ENCODE measurements at places on chromosomes 1 and 21. TPM values are rescaled to one million over a fixed set of nuclear protein-coding genes. Genes with fewer than 3 reads are reported as not detected.

- no peaks in the 10 kb centered on the region for H3K4me1 ChIP-seq
- no peak overlapping the region for H3K4me3 ChIP-seq
- H3K27me3 ChIP-seq: no peaks in the 10 kb centered on the region
- no peaks in the 10 kb centered on the region for H3K36me3 ChIP-seq
- H3K27ac ChIP-seq: no peak overlapping the region
Observed at GRCh38 chr1:98288494-98288893, 367.7 kb upstream of the DPYD start.

- DNase-seq: no peak
- no peak overlapping the region for H3K4me3 ChIP-seq
- peaks cover 4% of the 10 kb centered on the region for H3K36me3 ChIP-seq
- no peaks in the 10 kb centered on the region for H3K4me1 ChIP-seq
- H3K27me3 ChIP-seq: no peaks in the 10 kb centered on the region
- no peak overlapping the region for H3K27ac ChIP-seq
Observed at GRCh38 chr1:231561647-231562383, 33.3 kb downstream of the TSNAX start.

DNA sequence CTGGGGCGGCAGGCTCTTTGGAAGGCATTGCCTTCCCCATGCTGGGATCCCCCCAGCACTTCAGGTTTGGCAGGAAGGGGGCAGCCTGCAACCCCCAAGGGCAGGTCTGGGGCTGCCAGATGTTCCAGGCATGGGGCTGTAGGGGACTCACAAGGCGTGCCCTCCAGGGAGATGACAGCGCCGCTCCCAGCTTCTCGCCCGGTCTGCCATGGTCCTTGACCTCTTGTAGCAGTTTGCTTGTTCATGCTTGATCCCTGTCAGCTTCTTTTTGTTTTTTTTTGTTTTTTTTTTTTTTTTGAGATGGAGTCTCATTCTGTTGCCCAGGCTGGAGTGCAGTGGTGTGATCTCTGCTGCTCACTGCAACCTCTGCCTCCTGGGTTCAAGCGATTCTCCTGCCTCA lies 21.6 kb upstream of the TARDBP start:
- no peaks in the 10 kb centered on the region for H3K36me3 ChIP-seq
- no peak overlapping the region for H3K4me3 ChIP-seq
- no peaks in the 10 kb centered on the region for H3K4me1 ChIP-seq
- H3K27ac ChIP-seq: no peak overlapping the region
- no peak for DNase-seq

DNA sequence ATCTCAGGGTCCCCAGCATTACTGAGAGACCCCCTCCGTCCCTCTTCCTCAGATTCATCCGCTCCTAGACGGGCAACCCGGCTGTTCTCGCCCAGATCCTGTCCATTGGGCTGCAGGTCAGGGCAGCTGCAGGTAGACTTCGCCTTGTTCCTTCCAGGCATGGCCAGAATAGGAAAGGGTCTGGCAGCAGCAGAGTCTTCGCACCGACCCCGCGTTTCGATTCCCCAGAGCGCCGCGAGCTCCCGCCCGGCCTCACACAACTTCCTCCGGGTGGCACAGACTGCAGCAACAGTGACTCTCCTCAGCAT lies 265 bp downstream of the NRDC start:
- H3K36me3 ChIP-seq: no peaks in the 10 kb centered on the region
- no peak for DNase-seq
- no peak overlapping the region for H3K4me3 ChIP-seq
- H3K27ac ChIP-seq: peak overlapping the region; percentile 85

DNA sequence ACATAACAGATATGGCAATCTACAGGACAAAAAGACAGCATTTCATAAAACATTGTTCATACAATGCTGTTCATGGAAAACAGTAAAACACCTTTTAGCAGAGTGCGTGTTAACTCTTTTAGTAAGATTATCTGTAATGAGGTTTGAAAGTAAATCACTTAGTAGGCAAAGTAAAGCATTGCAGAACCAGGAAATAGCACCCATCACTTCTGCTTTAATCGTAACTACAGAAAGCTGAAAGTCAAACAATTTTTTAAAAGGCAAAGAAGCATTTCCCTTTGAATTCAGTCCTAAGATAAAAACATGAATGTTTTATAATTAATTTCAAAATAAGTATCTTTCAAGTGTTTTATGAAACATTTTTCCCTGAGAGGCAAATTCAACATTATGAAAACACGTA lies 63.3 kb upstream of the RNF11 start:
- H3K36me3 ChIP-seq: no peaks in the 10 kb centered on the region
- H3K27me3 ChIP-seq: no peaks in the 10 kb centered on the region
- no peak overlapping the region for H3K4me3 ChIP-seq

GRCh38 chr21:46081022-46081861 lies 16.7 kb upstream of the COL6A2 start:
- H3K27ac ChIP-seq: no peak overlapping the region
- H3K4me1 ChIP-seq: no peaks in the 10 kb centered on the region
- DNase-seq: peak; percentile 27
- no peak overlapping the region for H3K4me3 ChIP-seq

GRCh38 chr21:35428489-35428888 lies 379.4 kb upstream of the RUNX1 start:
- H3K27ac ChIP-seq: no peak overlapping the region
- H3K4me3 ChIP-seq: 0 out of 3 replicates have a peak overlapping the region, but pooled peaks have one; percentile 35
- DNase-seq: no peak
- H3K36me3 ChIP-seq: peaks cover 16% of the 10 kb centered on the region
- H3K27me3 ChIP-seq: no peaks in the 10 kb centered on the region
- H3K4me1 ChIP-seq: no peaks in the 10 kb centered on the region

DNA sequence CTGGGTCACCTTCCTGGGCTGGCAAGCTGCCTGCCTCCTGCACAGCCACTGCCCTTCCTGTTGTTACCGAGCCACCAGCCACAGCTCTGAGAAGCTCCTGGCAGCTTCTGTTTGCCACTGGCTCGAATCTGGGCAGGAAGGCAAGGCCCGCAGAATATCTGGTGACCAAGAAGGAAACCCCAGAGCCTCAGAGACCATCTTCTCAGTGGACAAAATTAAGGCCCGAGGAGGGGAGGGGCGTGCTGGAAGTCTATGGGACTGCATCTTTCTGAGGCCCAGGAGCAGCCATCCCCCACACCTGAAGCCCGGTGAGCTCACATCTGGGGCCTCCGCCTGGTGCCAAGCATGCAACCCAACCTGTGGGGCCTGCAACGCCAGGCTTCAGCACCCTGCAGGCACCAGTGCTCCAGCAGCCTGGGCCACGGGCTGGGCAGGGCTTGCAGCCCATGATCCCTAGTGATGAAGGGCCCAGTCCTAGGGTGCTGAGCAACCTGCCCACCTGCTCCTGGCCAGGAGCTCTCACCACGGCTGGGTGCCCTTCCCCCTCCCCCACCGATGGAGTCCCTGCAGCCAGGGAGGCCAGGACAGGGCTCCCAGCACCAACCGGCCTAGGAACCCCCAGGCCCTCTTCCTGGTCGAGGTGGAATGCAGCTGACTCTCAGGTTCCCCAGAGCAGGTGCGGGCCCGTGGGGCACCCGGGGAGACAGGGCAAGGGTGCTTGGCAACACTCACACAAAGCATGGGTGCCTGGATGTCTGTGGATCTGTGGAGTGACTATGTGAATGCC lies 879 bp downstream of the CPTP start:
- no peak overlapping the region for H3K27ac ChIP-seq
- peak overlapping the region; percentile 82 for H3K4me3 ChIP-seq
- H3K27me3 ChIP-seq: no peaks in the 10 kb centered on the region
- peaks cover 7% of the 10 kb centered on the region for H3K36me3 ChIP-seq
- no peaks in the 10 kb centered on the region for H3K4me1 ChIP-seq

- peaks cover 7% of the 10 kb centered on the region for H3K4me1 ChIP-seq
- DNase-seq: no peak
- no peak overlapping the region for H3K4me3 ChIP-seq
Observed at GRCh38 chr1:184422490-184423233, 35.8 kb downstream of the C1orf21 start.

DNA sequence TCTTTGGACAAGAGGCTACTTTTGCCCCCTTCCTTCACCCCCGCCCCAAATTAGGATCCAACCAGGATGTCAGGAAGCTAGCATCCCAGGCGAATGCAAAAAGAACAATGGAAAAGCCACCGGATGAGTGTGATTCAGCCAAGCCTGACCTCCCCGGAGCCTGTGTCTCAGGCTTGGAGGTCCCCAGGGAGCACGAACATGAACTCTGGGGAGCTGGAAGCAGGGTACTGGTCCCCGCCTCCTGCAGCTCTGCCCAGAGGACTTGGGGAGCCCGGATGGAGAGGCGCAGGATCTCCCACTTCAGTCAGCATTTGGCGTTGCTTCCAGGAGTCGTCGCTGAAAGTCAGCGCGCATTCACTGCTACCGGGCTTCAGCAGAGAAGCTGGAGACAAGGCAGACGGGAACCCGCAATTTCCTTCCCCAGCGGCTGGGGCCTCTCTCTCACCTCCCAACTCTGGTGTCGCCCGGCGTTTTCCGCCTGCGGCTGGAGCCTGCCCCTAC lies 1.8 kb upstream of the TBX15 start:
- H3K36me3 ChIP-seq: no peaks in the 10 kb centered on the region
- peak overlapping the region; percentile 44 for H3K4me3 ChIP-seq
- H3K27me3 ChIP-seq: peaks cover 90% of the 10 kb centered on the region
- peaks cover 6% of the 10 kb centered on the region for H3K4me1 ChIP-seq
- DNase-seq: peak; percentile 74

DNA sequence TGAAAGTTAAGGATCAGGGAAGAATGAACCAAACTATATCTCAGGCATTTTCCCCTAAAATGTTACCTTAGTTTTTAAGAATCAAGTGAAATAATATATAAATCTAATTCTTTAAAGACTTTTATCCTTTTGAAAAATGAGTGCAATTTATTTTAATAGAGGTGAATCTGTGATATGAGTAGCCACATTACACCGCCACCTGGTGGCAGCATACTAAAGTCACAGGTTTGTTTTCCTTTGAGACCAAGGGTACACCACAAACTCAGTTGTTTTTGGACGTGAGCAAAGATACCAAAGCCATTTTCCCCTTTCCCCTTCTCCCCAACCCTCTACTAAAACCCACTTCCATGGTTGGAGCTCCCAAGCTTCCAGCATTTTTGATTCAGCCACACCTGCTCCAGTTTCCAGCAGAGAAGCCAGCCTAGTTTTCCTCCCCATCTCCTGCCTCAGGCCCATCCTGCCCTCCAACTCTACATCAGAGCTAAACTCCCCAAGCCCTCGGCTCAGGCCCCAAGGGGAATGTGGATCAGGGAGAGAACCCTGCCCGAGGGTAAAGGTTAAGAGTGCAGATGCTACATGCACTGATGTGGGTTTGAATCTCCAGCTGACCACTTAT lies 22.9 kb upstream of the LDLRAP1 start:
- H3K36me3 ChIP-seq: no peaks in the 10 kb centered on the region
- H3K4me3 ChIP-seq: no peak overlapping the region
- no peak for DNase-seq
- H3K27ac ChIP-seq: no peak overlapping the region
- H3K27me3 ChIP-seq: no peaks in the 10 kb centered on the region

GRCh38 chr1:48202030-48202752 lies 20.3 kb upstream of the SLC5A9 start:
- H3K27me3 ChIP-seq: no peaks in the 10 kb centered on the region
- no peak overlapping the region for H3K4me3 ChIP-seq
- H3K27ac ChIP-seq: no peak overlapping the region

- DNase-seq: no peak
- H3K36me3 ChIP-seq: peaks cover 14% of the 10 kb centered on the region
- H3K4me1 ChIP-seq: peaks cover 5% of the 10 kb centered on the region
- H3K27me3 ChIP-seq: peaks cover 12% of the 10 kb centered on the region
Observed at GRCh38 chr1:161260376-161261260, 2.1 kb downstream of the PCP4L1 start.

DNA sequence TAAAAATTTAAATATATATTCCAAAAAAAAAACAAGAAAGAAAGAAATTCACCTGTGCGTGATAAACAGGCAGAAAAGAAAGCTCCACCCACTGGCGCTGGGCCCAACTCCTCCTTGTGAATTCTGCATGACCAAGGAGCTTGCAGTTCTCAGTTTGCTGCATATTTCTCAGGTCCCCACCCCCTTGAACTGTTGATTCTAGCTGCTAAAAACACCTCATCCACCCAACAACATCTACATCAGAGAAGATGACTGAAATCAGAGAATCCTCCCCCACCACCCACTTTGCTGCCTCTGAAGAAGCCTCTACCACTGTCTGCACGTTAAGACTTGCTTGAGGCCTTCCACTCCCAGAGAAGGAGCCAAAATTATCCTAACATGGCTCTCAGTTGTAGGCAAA lies 104.8 kb downstream of the RGS2 start:
- H3K4me3 ChIP-seq: no peak overlapping the region
- DNase-seq: no peak
- H3K27ac ChIP-seq: no peak overlapping the region

GRCh38 chr1:208513799-208514198 lies 269.6 kb upstream of the PLXNA2 start:
- H3K4me3 ChIP-seq: no peak overlapping the region
- H3K27ac ChIP-seq: no peak overlapping the region
- no peak for DNase-seq
- no peaks in the 10 kb centered on the region for H3K4me1 ChIP-seq

GRCh38 chr1:18328803-18329202 lies 151.9 kb upstream of the KLHDC7A start:
- no peaks in the 10 kb centered on the region for H3K36me3 ChIP-seq
- H3K4me1 ChIP-seq: peaks cover 15% of the 10 kb centered on the region
- H3K4me3 ChIP-seq: no peak overlapping the region
- no peaks in the 10 kb centered on the region for H3K27me3 ChIP-seq
- H3K27ac ChIP-seq: no peak overlapping the region

- H3K4me1 ChIP-seq: no peaks in the 10 kb centered on the region
- H3K36me3 ChIP-seq: peaks cover 7% of the 10 kb centered on the region
- no peak for DNase-seq
- no peak overlapping the region for H3K27ac ChIP-seq
- H3K27me3 ChIP-seq: no peaks in the 10 kb centered on the region
Observed at GRCh38 chr1:192311281-192311680, 5.5 kb upstream of the RGS21 start.

GRCh38 chr1:173205146-173206051 lies 1.7 kb downstream of the TNFSF4 start:
- DNase-seq: no peak
- peaks cover 1% of the 10 kb centered on the region for H3K4me1 ChIP-seq
- no peaks in the 10 kb centered on the region for H3K36me3 ChIP-seq
- H3K27me3 ChIP-seq: no peaks in the 10 kb centered on the region

- no peak for DNase-seq
- H3K27me3 ChIP-seq: no peaks in the 10 kb centered on the region
- H3K4me1 ChIP-seq: no peaks in the 10 kb centered on the region
- no peak overlapping the region for H3K27ac ChIP-seq
Observed at GRCh38 chr1:47324682-47325081, 8.9 kb upstream of the CMPK1 start.

The DARS2 gene
- total RNA-seq: 35.5 TPM

The DCAF6 gene
- total RNA-seq: 15.8 TPM

The NOTCH2NLA gene
- total RNA-seq: 9.9 TPM

The SRSF4 gene
- 90.6 TPM for total RNA-seq

The ACKR1 gene
- 0.26 TPM for total RNA-seq

The ZNF593OS gene
- not detected for total RNA-seq

Measured in H9 (cell line).